ENCODE measurements at places on chromosomes 7 and 10.

- no peak for DNase-seq
Observed at GRCh38 chr10:96560966-96561887, 25.6 kb downstream of the TM9SF3 start.

- DNase-seq: no peak
Observed at GRCh38 chr7:2452074-2452507, 24.1 kb downstream of the GRIFIN start.

DNA sequence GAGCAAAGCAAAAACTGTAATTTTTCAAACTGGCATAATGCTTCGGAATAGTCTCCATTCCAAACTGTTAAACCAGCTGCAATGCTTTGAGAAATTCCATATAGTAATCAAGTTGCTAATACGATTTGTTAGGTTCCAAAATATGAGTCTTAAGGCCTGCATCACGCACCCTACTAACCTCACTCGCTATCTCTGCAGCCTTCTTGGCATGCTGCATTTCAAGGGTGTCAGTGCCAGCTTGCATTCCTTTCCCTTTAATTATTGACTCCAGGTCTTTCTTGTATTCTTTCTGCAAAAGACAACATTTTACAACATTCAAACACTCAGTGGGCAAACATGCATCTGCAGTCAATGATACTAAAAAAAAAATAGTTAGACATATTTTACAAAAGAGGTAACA, 61.8 kb downstream of the NEBL start:
- DNase-seq: no peak

DNA sequence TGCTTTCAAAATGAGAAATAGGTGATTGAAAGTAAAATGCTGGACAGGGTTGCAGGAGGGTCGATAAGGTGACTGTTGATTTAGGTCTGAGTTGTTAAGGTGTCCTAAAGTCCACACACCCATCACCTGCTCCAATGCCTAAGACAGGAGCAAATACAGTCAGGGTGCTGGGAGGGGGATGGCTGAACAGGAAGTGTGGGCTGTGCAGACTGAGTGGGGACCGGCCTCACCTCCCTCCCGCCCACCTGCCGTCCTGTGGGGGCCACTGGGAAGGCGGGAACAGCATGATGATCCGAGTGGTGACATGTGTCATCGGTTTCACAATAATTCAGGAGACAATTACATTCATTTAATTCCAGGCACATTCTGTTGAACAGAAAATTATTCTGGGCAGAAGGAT, 260.8 kb downstream of the DNAJB6 start:
- DNase-seq: no peak

DNA sequence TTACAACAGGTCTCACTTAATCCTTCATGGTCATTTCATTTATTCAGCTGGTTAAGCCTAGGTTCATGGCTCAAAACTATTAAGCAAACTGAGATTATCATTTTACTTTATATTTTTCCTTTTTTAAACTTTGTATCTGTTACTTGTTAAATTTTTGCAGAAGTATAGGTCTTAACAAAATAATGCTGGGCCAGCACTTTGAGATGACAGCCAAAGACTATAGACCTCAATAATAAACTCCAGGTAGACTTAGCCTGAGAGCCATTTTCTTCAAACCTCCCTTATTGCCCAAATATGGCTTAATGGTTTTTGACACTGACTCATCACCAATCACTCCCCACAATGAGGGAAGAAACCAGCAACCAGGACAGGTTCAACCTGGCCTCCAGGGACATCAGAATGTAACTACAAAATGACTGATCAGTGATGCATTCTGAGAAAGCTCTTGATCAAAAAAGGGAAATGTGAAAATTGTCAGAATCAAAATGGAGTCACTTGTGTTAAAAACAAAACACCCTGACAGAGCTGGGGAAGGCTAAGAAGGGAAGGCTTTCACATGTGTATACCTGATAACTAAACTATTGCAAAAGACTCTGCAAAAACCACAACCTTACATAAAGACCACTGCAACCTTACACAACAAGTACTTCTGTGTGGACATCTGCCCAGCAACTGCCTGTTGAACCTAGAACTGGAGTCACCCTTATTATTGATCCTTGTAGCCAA, 2.1 kb upstream of the CCDC126 start:
- no peak for DNase-seq

DNA sequence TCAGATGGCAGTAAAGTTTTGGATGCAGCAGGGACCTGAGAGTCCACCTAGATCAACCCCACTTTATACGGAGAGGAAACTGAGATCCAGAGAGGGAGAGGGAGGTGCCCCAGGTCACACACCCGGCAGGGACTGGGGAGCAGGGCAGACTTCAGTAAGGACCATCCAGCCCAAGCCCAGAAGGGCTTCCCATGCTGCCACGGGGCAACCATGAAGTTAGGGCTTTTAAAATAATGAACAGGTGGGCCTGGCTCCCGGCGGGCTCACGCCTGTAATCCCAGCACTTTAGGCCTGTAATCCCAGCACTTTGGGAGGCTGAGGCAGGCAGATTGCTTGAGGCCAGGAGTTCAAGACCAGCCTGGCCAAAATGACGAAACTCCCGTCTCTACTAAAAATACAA, 98.5 kb downstream of the HIP1 start:
- DNase-seq: no peak

DNA sequence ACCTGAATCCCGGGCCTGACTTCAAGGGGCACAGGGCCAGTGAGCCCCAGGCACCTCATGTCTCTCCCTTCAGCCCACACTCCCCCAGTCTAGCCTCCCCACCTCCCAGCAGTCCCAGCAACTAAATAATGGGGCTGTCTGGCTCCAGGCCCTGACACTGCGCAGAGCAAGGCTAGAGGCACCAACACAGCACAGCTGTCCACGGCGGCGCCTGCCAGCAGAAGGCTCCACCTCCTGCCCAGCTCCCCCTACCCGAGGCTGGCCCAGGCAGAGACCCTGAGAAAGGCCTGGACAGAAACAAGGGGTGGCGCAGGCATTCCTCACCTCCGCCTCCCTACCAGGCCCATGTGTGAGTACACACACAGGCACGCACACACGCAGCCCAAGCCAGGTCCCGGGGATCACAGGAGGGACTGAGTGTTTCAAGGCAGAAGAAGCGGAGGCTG, 6.1 kb downstream of the KCNH2 start:
- no peak for DNase-seq

DNA sequence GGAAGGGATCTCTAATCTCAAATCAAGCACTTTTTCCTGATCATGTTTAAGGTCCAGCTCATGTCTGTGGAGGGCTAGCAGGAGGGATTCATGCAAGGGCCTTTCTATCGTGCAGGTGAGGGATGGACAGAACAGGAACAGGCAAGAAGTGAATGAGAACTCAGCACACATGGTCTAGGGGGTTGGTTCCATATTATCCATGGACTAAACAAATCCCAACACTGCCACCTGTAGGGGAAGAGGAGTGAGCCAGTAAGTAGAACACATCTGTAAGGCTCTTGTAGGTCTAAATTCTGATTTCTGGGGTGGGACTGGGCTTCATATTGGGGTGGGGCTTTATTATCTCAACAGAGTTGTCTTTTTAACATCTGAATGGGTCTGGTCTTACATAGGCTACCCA, 138.0 kb upstream of the TARP start:
- DNase-seq: peak; percentile 30

DNA sequence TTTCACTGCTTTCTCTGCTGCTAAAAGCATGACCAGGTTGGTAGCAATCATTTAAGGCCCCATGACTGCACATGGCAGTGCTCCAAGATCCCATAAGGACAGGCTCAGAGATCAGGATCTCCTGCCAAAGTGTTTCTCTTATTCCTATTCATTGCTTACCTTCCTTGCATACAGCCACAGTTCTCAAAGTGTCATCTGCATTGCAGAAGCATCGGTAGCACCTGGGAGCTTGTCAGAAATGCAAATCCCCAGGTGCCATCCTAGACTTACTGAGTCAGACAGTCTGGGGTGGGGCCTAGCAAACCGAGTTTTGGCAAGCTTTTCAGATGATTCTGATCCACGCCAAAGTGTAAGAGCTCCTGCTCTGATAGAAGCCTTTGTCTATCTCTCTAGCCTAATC, 489.0 kb upstream of the AUTS2 start:
- no peak for DNase-seq

- peak; percentile 67 for DNase-seq
Observed at GRCh38 chr7:6256677-6257535, 15.5 kb downstream of the CYTH3 start.

- DNase-seq: no peak
Observed at GRCh38 chr7:31017032-31017675, 35.0 kb upstream of the ADCYAP1R1 start.

DNA sequence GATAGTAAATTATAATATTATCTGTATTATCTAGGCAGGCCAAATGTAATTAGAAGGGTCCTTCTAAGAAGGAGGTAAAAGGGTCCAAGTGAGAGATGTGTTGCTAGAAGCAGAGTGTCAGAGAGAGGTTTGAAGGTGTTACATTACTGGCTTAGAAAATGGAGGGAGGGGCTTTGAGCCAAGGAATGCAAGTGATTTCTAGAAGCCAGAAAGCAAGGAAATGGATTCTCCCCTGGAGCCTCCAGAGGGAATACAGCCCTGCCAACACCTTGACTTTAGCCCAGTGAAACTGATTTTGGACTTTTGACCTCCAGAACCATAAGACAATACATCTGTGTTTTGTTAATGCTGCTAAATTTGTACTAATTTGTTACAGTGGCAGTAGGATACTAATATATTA, 97.9 kb upstream of the IL6 start:
- no peak for DNase-seq

- DNase-seq: no peak
Observed at GRCh38 chr10:48896756-48897440, 42.7 kb downstream of the LRRC18 start.

GRCh38 chr10:123778719-123779517, 112.7 kb downstream of the CPXM2 start:
- no peak for DNase-seq

- no peak for DNase-seq
Observed at GRCh38 chr10:11201911-11202310, 184.2 kb downstream of the CELF2 start.

- no peak for DNase-seq
Observed at GRCh38 chr7:135480966-135481597, 28.8 kb downstream of the CNOT4 start.

DNA sequence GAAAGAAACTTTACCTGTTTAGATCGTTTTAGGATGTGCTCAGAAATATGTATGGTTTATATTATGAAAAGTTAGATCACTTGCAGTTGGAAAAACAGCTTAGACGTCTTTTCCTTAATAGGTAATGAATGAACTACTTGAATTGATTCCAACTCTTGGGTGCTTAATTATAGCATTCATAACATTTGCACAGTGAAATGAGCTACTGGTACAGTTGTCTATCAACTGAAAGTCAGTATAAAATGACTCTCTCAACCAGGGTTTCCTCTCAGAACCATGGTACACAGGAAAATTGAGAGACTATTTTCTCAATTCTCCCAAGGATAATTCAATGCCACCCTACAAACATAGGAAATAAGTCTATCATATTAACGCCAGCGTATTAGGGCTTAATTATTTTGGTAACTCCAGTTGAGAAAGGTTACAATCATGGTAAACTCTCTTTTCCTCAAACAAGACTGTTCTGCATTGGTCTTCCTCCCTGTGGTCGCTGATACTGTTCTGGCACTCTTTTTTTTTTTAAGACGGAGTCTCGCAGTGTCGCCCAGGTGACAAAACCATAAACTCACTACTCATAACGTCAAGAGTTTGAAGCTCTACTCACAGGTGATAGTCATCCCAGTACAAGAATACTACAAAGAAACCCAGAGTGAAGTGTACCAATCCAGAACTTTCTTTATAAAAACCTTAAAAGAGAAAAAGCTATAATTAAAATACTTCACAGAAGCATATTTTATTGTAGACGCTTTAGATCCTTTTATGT, 2.0 kb downstream of the ANLN start:
- peak; percentile 31 for DNase-seq

GRCh38 chr7:150648353-150649079, 16.3 kb upstream of the GIMAP6 start:
- DNase-seq: no peak

DNA sequence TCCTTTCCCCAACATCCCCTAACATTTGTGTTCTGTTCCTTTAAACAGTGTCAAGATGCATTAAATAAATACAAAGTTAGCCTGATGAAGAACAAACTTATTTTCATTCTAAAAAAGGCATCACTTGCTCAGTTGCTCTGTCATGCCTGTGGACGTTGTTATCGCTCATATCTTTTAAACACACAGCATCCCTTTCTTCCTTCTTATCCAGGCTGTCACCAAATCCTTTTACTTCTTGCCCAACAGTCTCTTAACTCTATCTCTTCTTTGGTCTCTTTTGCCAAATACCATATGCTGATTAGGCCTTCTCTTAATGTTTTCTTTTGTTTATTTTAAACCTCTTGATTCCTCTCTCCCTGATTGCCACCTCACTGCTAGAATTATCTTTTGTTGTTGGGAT, 43.9 kb downstream of the DKK1 start:
- DNase-seq: no peak

GRCh38 chr7:6436385-6436685, 11.4 kb downstream of the DAGLB start:
- peak; percentile 83 for DNase-seq

GRCh38 chr7:69399401-69399800, 198.9 kb upstream of the AUTS2 start:
- DNase-seq: no peak

GRCh38 chr7:144987686-144988085, 151.8 kb upstream of the TPK1 start:
- DNase-seq: no peak

DNA sequence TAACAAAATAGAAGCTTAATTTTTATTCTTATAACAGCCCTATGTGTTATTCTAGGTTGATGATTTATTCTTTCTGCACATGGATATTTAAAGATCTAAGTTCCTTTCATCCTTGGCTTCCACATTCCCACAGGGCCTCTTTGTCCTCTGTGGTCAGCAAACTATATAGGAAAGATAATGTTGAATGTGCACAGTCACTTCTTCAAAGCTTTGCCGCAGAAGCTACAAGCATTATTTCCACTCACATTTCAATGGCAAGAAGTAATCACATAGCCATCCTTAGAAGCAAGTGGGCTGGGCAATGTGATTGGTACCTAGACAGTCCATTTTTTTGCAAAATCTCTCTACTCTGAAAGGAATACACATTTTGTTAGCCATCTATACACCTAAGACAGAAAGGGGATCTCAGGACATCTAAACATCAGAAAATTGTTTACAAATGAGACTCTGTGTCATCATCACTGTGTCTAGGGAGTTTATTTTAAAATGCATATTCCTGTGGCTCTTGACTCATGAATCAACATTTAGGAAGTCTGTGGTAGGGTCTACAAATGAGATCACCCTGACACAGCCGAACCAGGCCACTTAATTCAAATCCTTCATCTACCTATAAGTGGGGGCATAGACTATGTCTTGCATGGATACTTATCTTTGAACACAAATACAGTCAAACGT, 1060.5 kb downstream of the XPNPEP1 start:
- DNase-seq: no peak
